ENCODE measurements at places on chromosomes 2 and 18.

DNA sequence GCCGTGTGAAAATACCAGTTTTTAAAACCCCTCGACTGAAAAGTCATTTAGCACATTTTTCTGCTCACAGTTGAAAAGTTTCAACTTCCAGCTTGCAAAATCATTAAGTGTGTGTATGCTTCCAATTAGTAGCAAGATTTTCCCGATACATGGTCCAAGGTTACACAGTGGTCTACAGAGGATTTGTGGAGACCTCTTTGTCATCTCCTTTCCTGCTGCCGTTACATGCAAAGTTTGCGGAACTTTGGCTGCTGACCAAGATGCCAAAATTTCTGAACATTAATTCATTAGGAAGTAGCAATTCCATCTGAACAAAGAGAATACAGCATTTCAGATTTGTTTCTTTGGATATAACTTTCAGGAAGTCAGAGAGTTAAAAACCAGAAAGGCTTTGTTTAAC is 474.6 kb downstream of the PLCL1 start:
- DNase-seq: no peak

DNA sequence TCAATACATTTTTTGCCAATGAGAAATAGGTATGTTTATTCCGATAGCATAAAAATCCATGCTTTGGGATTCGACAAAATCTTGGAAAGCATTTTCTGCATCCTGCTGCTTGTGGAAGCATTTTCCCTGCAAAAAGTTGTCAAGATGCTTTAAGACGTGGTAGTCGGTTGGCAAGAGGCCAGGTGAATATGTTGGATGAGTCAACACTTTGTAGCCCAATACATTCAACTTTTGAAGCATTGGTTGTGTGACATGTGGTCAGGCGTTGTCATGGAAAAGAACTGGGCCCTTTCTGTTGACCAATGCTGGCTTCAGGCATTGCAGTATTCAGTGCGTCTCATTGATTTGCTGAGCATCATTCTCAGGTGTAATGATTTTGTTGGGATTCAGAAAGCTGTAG is 764.5 kb downstream of the TRIB2 start:
- no peak for DNase-seq

DNA sequence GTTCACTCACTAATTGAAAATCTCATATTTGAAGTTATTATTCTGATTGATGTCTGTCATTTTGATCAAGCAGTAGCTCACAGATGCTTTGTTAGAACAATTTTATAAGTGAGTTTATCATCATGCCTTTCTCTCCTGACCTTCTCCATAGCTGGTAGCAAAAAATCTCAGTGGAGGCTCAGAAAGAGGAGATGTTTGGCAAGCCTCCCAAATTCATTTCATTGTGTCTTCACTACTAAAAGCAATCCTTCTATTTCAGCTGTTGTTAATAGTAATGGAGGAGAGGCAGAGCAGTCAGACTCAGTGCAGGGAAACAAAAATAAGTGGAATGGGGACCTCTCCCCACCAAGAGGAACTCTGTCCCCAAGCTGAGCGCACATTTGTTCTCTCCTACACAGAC is 2127.8 kb upstream of the CELF4 start:
- peak; percentile 57 for DNase-seq

- no peak for DNase-seq
Observed at GRCh38 chr2:85053802-85054201, 79.4 kb upstream of the TCF7L1 start.

- no peak for DNase-seq
Observed at GRCh38 chr2:88563129-88563528, 64.1 kb downstream of the EIF2AK3 start.

GRCh38 chr2:171787333-171788072 is 100.2 kb downstream of the DYNC1I2 start:
- no peak for DNase-seq

DNA sequence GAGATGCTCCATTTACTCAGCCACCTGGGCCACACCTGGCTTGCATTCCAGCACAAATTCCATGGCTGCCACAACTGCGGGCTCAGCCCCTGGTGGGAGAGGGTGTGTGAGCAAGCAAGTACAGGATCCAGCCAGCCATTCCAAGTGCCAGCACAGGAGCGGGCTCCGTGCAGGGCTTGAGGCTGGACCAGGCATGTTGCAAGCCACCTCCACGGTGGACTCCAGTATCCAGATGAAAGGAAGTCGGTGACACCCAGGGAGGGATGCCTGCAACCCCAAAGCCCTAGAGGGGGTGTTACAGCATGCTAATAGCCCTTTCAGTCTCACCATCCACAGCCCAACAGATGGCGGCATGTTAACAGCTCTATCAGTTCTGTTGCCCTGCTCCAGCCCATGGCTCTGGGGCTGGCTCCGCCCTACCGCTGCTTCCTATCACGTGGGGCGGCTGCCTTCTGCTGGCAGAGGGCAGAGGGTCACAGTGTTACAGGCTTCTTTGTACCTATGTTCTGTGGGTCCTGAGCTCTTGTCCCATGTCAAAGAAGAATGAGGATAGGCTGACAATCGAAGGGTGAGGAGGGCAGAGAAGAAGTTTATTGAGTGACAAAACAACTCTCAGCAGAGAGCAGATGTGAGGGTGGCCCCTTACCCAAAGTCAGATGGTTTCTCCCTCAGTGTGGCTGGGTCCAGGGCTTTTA is 11.7 kb upstream of the GORASP2 start:
- DNase-seq: no peak

GRCh38 chr2:8298783-8299182 is 383.1 kb upstream of the ID2 start:
- no peak for DNase-seq

DNA sequence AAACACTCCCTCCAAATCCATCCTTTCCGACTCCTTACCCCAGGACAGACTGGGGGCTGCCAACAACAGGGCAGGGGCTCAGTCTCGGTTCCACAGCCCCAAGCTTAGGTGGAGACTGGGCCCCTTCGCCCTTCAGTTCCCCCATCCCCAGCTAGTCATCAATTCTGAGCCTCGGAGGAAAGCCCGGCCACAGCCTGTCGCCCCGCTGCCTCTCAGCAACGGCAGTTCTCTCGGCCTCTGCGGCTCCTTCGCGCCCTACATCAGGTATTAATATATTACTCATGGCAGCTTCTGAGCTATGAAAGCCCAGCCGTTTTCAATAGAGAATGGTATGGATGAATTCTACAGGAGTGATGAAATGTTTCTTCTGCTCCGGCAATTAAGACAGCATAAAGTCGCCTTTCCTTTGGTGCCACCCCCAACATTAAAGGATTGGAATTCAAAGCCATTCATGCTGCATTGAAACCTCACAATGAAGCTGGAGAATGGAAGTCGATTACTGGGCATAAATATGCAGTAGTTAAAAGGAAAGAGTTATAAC is 2.8 kb downstream of the HDAC4 start:
- no peak for DNase-seq

DNA sequence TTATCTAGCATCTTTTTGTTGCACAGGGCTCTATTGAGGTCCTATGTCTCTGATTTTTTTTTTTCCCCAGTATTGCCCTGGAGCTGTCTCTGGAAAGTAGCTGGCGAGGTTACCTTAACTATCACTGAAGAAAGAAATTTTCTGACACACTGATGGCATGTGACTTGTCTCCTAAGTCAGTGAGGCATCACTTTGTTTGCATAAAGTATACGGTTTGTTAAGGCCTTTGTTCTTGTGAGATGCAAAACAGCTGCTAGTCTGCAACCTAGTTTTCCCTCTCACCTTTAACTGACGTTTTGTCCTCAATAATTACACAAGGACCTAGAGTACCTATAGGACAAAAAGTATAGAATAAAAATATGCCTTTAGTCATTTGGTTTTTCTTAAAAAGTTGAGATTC is 41.8 kb downstream of the UBXN4 start:
- no peak for DNase-seq

GRCh38 chr2:180202467-180202951 is 195.4 kb upstream of the CWC22 start:
- peak; percentile 51 for DNase-seq

GRCh38 chr2:121046335-121046734 is 238.7 kb downstream of the TFCP2L1 start:
- DNase-seq: no peak

DNA sequence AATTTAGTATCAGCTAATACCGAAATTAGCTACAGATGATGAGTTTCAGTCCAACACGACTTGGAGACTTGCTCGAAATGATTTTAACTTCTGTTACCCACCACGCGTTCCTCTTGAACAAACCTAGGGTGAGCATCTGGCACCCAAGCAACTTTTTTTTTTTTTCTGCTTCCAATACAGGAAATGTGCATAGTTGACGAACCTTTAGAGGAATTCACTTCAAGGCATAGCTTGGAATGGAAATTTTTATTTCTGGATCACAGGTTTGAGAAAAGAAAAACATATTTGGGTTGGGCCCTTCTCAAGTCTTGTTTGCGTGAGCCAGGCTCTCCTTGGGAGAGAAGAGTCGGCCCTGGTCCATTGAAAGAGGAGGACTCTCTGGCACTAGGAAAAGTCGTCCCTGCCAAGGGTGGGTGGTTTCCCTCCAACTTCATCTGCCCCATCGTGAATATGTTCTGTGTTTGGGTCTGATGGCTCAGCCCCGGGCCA is 37.4 kb upstream of the RPL31 start:
- DNase-seq: no peak

GRCh38 chr2:1665761-1666505 is 78.4 kb downstream of the PXDN start:
- DNase-seq: no peak

DNA sequence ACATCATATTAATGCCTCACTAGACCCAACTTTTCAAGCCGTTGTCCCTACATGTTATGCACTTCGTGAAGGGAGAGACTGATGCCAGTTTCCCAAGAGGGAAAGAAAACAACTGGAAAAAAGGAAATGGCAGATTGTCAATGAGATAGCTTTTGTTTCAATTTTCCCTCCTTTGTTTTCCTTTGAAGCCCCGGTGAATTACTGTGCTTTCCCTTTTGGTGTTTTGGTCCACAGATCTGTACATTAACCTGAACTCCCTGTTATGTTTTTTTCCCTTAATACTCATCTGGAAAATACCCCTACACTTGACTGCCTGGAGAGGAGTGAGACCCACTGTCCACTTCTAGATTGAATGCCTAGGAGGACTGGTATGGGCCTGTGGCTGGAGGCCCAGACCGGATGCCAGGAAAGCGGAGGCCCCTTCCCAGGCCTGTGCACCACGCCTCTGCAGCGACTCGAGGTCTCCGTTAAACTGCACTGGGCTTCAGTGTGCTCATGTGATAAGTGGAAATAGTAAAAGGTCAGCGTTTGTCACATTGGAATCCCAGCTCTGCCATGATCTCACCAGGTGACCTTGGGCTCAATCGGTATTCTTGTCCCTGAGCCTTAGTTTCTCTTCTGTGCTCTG is 106.4 kb downstream of the GATA6 start:
- DNase-seq: no peak
